ENCODE measurements at places on chromosomes 11 and 22.

- no peak for DNase-seq
Measured at GRCh38 chr11:113604186-113604585, 101.9 kb downstream of the TMPRSS5 start.

- DNase-seq: no peak
Measured at GRCh38 chr11:39461066-39461465, 1998.4 kb downstream of the LRRC4C start.

GRCh38 chr22:23764899-23765881, 2.4 kb downstream of the C22orf15 start:
- DNase-seq: no peak

DNA sequence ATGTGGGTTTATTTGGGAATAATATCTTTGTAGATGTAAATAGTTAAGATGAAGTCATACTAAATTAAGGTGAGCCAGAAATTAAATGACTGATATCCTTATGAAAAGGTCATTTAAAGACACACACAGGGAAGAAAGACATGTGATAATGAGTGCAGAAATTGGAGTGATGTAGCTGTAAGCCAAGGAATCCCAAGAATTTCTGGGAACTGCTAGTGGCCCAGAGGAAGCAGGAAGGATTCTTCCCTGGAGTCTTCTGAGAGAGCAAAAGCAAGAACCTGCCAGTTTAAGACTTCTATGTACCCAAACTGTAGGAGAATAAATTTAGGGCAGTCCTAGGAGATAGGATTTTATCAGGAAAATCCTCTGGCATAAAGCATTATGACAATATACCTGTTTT, 66.9 kb downstream of the LRRC4C start:
- no peak for DNase-seq

GRCh38 chr11:20464518-20464917, 77.0 kb downstream of the PRMT3 start:
- DNase-seq: no peak

DNA sequence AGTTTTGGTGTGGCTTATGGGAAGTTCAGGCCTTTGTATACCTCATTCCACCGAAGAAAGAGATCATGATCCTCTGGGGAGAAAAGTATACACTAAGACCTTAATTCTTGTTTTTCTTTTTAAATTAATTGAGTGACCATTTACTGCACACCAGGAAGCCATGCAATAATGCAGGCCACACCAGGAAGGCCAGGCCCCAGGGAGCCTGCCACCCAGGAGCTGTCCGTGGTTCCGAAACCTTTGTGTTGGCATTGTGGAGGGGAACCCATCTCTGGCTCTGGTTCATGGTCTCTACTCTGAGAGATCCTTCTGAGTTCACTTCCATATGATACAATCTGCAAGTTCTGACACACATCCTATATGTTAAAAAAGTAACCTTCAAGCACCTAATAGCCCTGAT, 291.8 kb downstream of the MIAT start:
- DNase-seq: no peak

GRCh38 chr11:65692367-65692766, 19.7 kb upstream of the KAT5 start:
- no peak for DNase-seq

DNA sequence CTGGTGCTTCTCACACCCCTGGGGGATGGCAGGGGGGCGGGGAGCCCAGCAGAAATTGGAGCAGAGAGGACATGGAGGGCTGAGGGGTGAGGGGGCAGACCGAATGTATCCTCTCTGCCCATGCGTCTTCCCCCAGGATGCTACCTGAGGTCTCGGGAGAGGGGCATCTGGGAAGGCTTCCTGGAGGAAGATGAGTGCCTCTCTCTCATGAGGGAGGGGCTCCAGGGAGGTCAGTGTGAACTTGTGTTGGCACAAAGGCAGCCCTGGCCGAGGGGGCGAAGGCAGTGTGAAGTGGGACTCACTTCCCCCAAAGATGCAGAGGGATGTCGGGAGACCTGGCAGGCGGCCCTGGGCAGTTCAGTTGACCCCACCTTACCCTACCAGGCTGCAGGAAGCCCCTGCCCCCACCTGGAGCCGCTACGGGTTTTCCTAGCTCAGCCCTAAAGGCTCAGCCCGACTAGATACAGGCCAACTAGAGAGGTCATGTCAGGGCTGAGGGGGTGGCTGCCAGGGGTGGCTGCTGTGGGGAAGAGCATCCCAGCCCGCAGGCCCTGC, 10.4 kb downstream of the ASCL2 start:
- no peak for DNase-seq

DNA sequence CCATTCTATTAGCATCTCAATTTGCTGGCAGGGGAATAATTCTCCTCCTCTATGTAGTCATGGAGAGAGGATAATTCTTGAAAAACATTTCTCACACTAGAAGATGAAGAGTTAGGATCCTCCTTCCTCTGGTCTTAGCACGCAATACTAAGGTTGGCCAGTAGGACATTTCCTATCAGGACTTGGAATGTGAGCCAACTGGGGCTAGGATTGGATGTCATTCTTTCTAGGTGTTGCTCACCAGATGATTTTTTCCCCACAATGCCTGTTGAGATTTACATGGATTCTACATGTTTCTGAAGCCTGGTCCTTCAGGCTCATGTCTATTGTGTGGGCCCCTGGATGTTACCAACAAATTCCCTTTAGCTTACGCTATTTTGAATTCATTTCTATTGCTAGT, 28.0 kb downstream of the SLN start:
- DNase-seq: no peak

GRCh38 chr11:66239998-66240780, 28.2 kb upstream of the RAB1B start:
- DNase-seq: no peak

- DNase-seq: no peak
Measured at GRCh38 chr11:130815956-130816355, 100.3 kb downstream of the SNX19 start.

DNA sequence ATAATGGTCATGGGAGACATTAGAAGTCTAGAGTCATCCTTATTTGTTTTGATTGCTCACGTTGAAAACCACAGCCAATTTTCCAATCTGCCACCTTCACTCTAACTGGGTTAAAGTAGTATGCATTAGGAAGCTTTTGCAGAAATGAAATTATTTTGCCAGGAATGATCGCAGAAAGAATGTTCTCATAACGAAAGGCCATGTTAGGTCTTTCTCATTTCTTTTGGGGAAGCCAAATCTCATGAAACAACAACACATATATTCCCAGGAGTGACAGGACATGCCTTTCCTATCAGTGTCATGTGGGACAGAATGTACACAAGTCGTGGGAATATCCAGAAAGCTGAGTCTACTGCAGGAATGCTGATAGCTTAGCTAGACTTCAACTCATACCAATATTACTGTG, 386.3 kb downstream of the AASDHPPT start:
- DNase-seq: no peak

DNA sequence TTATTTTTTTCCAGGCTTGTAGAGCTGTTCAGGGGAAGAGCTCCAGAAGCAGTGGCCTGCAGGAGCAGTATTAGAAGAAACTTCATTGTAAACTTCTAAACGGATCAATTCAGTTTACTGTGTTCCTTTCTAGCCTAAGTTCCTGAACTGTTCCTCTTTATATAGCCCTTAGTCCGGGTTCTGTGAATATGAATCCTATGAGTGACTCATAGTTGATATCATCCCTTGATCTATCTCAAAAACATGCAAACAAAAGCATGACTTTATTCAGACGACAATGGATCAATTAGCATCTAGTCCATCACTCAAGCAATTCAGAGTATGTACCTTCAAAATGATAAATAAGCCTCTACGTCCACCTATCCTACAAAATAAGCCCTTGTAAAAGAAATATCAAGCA, at the start of gene MMP12:
Gene MMP12, minus strand, starts transcription at position 131 of the 400 bp plus-strand sequence. Its CDS starts 45 bp downstream, at position 86.
- no peak for DNase-seq

GRCh38 chr11:134655189-134655989, 243.3 kb upstream of the B3GAT1 start:
- no peak for DNase-seq

- DNase-seq: no peak
Measured at GRCh38 chr11:66289548-66290329, 796 bp upstream of the YIF1A start.

DNA sequence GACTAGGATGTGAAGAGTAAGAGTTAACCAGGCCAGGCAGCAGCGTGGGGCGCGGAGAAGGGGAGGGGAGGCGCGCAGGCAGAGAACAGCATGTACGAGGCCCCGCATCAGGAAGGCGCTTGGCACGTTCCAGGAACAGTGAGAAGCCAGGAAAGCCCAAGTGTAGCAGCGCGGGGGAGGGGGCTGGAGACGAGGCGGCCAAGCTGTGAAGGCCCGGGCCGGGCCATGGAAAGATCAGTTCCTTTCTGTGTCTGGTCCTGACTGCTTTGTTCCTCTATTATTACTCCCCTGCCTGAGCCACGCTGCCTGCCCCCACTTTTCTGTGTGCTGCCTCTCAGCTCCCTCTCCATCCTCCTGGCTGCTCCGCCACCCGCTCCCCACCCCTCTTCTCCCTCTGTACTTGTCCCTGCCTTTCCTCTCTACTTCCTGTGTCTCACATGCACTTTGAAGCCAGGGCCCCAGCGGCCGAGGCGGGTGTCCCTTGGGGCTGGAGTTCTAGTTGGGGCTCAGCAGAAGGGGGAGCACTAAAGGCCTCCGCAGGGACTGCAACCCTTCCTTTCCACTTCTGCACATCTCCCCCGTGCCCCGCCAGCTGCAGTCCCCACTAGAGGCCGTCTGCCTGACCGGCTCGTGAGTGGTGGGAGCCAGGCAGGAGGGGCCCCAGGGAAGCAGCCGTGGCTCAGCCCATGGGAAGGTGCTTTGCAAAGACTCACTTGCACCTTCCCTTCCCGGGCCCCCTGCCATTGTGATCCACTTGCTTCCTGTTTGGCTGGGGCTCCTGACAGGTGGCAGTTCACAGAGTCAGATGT, 63.7 kb downstream of the PRDM11 start:
- DNase-seq: peak; percentile 80

GRCh38 chr11:36530840-36531239, 20.8 kb upstream of the TRAF6 start:
- no peak for DNase-seq

DNA sequence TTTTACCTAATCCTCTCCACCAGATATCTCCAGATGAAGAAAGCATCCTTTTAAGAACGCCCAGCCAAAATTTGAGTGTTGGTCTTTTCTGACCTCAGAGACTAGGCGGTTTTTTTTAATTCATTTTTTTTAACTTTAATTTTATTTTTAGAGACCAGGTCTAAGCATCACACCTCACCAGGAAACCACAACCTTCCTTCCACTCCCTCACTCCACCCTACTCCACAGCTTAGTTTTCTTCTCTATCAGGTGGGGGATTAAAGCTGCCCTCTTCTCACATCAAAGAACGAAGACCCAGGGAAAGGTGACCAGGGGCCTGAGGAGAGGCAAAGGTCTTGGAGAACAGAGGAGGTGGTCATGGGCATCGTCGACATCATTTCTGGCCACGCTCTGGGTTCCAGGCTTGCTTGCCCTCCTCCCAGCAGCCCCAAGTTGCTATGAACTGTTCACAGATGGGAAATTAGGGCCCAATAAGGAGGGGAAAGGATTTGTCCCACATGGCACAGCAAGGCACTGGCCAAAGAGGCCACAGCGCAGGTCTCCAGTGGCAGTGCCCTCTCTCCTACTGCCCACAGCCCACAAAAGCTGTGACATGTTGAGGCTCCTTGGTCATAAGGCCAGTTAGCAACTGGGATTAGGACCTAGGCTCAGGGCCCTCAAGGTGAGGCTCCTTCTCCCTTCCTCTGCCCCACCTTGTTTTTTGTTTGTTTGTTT, 1.4 kb upstream of the PEX16 start:
- no peak for DNase-seq

DNA sequence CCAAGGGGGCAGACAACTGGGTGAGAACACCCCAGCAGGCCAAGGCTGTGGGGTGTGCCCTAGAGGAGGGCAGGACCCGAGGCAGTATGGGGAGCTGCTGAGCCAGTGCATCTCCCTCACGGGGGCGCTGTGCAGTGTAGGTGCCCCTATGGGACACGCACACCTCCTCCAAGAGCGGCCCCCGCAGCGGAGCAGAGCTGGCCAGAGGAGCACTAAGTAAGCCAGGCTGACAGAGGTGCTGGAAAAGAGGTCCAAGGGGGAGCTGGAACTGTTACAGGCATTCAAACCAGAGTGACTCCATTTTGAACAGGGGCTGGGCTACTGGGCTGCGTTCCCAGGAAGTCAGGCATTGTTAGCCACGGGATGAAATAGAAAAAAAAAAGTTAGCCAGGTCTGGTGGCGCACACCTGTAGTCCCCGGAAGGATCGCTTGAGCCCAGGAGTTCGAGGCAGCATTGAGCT, 41.8 kb downstream of the TST start:
- DNase-seq: peak; percentile 38

DNA sequence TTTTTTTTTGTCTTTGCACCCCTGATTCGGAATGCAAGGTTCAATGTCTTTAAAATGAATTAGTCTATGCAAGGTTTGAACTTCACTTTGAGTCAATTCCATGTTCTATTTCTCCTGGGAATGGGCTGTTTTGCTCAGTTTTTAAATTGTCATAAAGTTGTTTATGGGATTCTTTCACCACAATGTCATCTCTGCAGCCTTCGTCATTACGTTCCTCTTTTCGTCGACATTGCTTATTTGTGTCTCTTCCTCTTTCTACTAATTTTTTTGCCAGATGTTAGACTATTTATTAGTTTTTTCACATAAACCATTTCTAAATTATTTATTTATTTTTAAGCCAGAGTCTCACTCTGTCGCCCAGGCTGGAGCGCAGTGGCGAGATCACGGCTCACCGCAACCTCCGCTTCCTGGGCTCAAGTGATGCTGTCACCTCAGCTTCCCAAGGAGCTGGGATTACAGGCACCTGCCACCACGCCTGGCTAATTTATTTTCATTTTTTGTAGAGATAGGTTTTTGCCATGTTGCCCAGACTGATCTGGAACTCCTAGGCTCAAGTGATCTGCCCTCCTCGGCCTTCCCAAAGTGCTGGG, 7.1 kb upstream of the TNNT3 start:
- no peak for DNase-seq

- no peak for DNase-seq
Measured at GRCh38 chr11:119371067-119371601, 10.4 kb downstream of the USP2 start.
